Occipital lobe (tissue), 3 donors: ENCODE measurements at places on chromosomes 7 and 10.

DNA sequence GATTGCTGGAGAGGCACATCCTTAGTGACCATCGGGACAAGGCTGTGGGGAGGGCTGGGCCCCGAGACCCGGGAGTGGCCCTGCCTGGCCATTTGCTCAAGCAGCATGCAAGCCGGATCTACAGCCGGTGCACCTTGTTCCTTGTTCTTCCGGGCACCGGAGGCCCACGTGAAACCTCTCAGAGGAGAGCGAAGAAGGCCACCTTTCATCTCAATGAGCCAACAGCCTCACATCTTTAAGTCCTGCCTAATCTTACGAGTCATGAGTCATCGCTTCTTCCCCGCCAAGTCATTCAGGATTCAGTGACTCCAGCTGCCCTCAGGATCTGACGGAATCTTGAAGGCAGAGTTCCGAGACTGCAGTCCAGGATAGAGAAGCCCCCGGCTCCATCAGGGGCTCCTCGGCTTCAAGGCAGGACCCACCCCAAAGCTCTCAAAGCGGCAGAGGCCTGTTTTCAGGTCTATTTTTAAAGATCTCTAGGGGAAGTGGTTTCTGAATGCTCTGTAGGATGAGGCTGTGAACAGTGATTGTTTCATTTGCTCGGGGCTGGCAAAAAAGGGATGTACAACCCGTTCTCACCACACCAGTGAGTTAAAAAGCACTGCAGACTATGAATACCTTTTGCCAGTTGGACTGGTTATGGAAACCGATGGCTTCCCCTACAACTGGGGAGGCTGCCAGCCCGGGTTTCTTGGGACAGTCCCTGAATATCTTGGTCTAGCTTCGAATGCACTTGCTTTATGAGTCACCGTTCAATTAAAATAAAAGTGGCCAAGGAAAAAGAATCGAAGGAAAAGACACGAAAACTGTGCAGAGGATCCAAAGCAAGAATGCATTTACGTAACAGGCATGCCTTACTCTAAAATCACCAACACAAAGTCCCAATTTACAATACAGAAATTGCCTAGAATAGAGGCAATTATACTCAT is 57.2 kb upstream of the ECHDC3 start:
- peak; percentile 66 for DNase-seq

DNA sequence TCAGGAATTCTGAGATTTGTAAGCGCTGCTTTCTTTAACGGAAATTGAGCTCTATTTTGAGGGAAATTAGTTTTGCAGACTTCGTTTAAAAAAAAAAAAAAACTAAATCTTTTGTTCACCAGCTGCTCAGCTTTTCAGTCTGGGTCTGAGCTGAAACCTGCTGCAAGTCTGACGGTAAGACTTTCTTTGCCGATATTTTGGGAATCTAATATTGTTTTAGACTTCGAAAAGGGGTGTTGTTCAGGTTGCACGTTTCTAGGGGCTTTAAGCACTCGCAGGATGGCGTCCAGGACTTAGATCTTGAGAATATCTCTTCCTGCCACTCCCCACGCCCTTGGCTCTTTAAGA is 1.8 kb upstream of the MEOX2 start:
- no peak for DNase-seq

- DNase-seq: no peak
These were observed 238.4 kb upstream of the MEOX2 start for GRCh38 chr7:15924910-15925309.

- no peak for DNase-seq
These were observed 41.9 kb downstream of the RNLS start for GRCh38 chr10:88541116-88541626.

DNA sequence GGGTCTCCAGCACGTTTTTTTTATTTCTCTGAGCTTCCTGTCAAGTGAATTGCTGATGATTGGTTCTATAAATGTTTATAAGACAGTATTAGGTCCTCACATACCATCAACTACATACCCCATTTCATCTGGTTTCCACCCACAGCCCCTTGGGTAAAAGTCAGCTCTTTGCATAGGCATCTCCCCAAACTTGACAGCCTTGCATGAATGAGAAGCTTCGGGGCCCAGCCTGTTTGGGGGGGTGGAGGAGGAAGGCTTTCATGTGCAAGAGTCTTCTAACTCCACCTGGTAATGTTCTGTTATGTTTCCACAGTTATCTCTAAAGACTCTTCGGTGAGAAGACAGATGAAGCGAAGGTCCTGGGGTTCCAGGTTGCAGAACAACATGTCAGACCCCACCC is 75.4 kb downstream of the SCRN1 start:
- no peak for DNase-seq

DNA sequence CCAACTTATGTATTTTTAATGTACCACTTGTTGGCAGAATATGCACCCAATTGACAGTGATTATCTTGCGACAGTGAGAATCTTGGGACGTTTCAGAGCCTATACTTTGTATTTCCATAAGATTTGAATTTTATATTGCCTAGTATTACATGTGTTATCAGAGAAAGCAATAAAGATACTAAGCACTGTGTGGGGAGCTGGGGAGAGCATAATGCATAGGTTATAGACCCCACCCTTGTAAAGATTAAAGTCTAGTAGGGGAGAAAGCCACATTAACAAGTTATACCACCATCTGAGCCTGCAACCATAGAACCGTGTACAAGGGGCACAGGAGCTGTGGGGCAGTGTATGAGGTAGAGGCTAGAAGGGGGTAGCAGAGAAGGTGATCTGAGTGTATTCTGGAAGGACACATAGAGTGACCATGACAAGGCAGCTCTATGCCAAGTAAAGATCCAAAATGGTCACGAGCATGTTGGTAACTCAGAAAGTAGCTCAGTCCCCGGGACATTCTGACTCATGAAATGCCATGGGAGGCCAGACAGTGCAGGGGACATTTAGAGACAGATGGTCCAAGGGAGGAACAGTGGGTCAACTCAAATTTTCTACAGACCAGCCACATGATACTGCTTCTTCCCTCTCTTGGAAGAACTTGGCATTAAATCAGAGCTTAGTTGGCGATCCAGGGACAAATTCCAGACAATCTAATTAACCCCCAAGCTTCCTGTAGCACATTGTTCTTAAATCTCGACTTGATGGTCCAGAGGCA is 84.5 kb downstream of the ADRA2A start:
- no peak for DNase-seq

- no peak for DNase-seq
These were observed 154.1 kb downstream of the PIP4K2A start for GRCh38 chr10:22560096-22560912.

DNA sequence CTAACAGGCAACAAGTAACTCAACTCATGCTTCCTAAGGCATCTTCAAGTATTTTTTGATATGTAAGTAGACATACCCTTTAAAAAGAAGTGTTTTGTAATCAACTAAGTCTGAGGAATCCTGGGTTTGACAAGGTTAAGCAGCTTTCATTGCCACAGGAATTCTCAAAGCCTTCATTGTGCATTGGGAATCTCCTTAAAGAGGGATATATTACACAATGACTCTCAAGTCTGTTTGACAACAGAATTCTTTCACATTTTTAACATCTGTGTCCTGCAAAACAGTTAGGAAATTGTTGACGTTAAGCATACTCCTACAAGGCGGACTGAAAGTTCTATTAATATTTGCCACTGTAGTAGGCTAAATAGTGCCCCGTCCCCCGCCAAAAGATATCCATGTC is 71.4 kb downstream of the SGMS1 start:
- no peak for DNase-seq

DNA sequence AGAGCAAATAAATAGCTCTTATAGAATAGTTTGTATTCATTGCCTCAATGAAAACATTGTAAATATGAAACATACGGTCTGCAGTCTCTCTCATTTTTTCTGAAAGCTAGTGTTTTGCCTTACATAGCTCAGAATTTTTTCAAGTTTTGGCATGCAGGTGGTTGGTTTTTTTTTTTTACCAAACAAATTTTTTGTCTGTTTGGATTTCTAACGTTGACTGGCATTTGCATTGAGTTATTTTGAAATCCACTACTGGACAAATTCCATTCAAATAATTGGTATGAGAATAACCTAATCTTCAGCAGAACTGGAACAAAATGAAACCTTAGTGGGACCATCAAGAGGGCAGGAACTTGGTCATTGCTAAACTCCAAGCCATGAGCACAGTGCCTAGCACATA is 107.6 kb upstream of the SAMD8 start:
- DNase-seq: no peak

DNA sequence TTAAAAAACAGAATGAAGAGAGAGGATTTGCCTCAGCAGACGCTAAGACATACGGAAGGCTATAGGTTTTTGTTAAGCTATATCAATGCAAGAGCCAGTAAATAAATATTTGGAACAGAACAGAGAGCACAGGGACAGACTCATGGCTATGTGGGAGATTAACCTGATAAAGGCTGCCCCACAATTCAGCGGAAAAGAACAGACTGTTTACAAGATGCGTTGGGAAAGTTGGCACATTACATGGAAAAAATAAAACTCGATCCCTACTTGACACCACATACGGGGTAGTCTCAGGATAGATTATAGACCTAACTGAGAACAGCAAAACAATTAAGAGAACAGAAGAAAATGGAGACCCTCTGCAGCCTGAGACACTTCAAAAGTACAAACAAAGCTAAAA is 10.8 kb downstream of the KCNH2 start:
- DNase-seq: no peak

- DNase-seq: no peak
These were observed 257.0 kb downstream of the CREB5 start for GRCh38 chr7:28669330-28669729.

- DNase-seq: no peak
These were observed 22.5 kb upstream of the ADRB1 start for GRCh38 chr10:114021154-114021553.

- DNase-seq: no peak
These were observed 171.8 kb upstream of the AHR start for GRCh38 chr7:17126413-17127268.

GRCh38 chr10:74417397-74417796 is 266.4 kb downstream of the ADK start:
- DNase-seq: no peak

DNA sequence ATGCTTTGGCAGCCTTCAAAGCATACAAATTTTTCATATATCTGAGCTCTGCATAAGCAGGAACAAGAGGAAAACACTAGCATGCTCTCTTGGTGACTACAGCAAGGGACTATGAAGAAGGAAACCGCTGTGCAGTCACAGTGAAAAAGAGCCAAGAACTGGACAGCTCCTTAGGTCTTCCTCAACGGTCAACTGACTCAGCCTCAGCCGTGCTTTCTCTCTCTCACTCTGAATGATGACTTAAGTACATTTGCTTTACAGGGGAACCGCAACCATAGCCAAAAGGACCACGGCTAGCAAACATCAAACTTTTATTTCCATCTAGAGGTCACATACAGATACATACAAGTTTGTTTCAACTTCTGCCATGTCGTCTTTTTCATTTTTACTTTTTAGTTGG is 69.9 kb downstream of the HYCC1 start:
- no peak for DNase-seq

GRCh38 chr7:25168145-25168544 is 43.1 kb upstream of the CYCS start:
- no peak for DNase-seq

DNA sequence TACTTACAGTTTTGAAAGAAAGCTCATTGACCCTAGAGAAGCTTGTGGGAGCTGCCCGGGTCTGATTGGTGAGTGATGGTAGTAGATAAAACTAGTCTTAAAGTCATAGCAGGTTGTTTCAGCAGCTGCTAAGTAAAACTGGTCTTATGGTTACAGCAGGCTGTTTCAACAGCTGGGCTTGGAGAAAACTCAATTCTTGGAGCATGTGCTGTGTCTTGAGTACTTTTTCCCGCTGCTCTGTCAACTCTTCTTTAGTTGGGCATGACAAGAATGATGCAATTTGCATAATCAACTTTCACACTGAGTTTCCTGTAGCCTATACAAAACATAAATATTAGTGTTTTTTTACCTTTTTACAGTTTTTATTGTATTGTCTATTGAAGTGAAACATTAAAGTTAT is 707.9 kb downstream of the AUTS2 start:
- no peak for DNase-seq

DNA sequence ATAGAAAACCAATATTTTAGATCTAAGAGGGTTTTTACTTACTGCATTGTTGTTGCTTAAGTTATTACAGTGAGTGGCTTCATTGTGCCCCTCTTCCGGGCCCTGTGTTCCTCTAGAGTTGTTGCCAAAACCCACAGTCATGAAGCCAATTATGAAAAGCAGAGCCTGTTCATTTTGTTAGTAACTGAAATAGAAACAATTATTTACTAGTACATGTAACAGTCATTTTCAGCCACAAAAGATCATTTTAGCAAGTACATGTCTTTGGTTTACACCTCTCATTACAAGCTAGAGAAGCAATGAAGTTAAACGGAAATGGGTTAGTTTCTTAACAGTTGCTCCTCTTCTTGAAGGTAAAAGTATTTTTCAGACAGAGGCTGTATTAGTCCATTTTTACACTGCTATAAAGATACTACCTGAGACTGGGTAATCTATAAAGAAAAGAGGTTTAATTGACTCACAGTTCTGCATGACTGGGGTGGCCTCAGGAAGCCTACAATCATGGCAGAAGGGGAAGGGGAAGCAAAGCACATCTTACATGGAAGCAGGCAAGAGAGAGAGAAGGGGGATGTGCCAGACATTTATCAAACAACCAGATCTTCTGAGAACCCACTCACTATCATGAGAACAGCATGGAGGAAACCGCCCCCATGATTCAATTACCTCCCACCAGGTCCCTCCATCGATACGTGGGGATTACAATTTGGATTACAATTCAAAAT is 380.5 kb downstream of the SFMBT2 start:
- DNase-seq: no peak

GRCh38 chr7:106165337-106165736 is 53.2 kb upstream of the SYPL1 start:
- DNase-seq: no peak

- DNase-seq: no peak
These were observed 1288.5 kb upstream of the AUTS2 start for GRCh38 chr7:68309806-68310205.

- no peak for DNase-seq
These were observed 151.2 kb upstream of the PCBD1 start for GRCh38 chr10:71039551-71039950.

- no peak for DNase-seq
These were observed 43.6 kb upstream of the KLF6 start for GRCh38 chr10:3828404-3829155.

DNA sequence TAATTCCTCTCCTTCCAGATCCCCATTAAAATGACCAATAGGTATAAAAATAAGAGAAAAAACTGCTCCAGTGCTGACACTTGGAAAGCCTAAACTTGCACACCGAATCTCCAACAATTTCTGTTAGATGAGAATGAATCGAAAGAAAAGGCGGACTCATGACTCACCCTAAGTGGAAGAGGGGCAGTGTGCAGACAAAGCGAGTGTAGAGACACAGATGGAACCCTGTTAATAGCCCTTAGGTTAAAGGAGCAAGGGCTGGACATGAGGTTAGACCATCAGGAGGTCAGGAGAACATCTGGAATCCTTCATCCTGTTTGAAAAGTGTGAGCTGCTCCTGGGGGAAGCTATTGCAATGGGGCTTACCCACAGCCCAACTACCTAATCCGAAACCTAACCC is 103.4 kb upstream of the GLI3 start:
- DNase-seq: no peak

DNA sequence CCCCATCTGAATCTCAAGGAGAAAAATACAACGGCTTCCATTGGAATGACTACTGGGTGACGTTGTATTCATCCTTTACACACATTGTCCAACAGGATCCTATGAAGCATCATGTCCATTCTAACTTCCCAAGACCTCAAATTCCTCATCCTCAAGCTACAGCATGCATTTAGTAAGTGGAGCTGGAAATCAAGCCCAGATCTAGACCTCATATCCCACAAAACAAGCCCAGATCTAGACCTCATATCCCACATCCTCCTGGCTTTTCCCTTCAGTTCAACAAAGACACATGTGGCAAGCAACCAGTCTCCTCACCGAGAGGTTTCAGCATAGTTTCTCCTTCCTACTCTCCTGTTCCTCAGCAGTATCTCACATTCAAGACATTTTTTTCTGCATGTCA is 12.2 kb downstream of the IGF2BP3 start:
- no peak for DNase-seq
